NCI-H1436 (cell line): ENCODE measurements at places on chromosomes 7 and 10.

GRCh38 chr10:99917963-99918825 is 91.6 kb downstream of the DNMBP start:
- DNase-seq: no peak

GRCh38 chr7:75931680-75932079 is 16.7 kb downstream of the POR start:
- DNase-seq: peak; percentile 27

DNA sequence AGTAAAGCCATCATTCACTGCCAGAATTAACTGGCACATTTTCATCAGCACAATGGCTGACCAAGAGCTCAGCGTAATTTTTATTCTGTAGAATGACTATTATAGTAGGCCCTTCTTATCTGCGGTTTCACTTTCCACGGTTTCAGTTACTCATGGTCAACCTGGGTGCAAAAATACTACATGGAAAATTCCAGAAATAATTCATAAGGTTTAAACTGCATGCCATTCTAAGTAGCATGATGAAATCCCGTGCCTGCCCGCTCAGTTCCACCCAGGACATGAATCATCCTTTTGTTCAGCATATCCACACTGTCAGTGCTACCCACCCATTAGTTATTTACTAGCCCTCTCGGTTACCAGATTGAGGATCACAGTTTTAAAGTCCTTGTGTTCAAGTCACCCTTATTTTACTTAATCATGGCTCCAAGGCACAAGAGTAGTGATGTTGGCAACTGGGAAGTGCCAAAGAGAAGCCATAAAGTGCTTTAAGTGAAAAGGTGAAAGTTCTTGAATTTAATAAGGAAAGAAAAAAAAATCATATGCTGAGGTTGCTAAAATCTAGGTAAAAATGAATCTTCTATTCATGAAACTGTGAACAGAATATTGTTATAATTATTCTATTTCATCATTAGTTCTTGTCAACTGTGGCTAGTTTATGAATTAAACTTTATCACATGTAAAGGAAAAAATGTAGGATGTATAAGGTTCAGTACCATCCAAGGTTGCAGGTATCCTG is 204.9 kb downstream of the DOCK4 start:
- no peak for DNase-seq

GRCh38 chr7:117809958-117810357 is 63.3 kb downstream of the CTTNBP2 start:
- no peak for DNase-seq

DNA sequence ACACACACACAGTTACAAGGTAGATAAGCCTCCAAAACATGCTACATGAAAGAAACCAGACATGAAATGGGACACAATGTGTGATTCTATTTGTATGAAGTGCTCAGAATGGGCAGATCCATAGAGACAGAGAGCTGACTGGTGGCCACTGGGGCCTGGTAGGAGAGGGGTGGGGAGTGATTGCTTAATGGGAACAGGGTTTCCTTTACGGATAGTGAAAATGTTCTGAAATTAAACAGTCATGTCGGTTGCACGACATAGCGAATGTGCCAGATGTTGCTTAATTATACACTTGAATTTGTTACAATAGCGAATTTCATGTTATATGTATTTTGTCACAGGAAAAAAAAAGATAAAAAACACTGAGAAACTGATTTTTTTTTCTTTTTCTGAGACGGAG is 122.3 kb downstream of the SPDYE5 start:
- no peak for DNase-seq

DNA sequence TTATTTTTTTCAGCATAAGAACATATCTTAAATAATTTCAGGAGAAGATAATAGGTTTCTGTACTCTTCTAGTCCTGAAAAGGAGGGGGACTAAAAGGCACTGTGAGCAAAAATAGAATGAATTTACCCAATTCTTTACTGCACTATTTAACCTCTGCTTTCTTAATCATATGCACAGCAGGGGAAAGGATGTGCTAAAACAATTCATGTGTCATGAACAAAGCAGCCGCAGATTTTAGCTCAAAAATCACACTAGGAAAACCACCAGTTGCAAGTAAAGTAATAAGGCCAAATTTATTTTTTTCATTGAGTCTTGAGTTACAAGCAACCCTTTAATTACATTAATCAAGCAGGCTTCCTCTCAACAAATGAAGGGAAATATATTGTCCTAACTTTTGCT is 80.1 kb downstream of the CABCOCO1 start:
- no peak for DNase-seq

DNA sequence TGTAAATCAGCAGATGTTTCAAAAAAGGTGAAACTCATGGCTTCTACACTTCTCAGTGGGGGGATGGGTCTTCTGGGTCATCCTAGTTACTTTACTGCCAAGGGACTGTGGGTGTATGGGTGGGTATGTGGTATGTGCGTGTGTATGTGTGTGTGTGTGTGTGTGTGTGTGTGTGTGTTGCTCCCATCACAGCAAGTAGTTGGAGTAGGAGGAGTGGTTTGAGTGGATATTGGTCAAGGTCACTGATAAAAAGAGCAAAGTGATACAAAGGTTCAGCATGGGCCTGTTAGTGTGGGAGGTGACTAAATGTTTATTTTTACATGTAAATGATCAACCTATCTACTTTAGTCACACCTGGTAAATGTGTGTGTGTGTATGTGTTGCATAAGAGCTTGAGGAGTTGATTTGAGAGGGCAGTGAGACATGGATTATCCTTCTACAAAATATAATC is 11.8 kb upstream of the COBL start:
- DNase-seq: no peak

DNA sequence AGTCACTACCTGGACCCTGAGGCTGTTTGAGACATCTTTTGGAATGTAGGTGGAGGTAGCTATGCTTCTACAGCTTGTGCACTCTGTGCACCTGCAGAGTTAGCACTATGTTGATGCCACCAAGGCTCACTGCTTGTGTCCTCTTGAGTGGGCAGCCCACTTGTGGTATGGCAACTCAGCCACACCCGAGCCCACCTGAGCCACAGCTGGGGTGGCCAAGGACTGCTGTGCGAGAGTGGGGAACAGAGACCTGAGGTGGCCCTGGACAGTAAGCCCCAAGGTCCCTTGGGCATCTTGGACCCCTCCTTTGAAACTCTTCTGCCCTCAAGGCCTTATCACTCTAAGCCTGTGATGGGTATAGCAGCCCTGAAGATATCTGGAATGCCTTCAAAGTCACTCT is 25.7 kb downstream of the MYO1G start:
- no peak for DNase-seq

- DNase-seq: no peak
Observed at GRCh38 chr10:106395041-106395749, 769.3 kb downstream of the SORCS1 start.

GRCh38 chr7:42212541-42213090 is 24.4 kb downstream of the GLI3 start:
- DNase-seq: no peak

- DNase-seq: no peak
Observed at GRCh38 chr10:1152386-1153250, 96.4 kb downstream of the WDR37 start.
